Dermis lymphatic vessel endothelial cell (primary cell): ENCODE measurements at places on chromosomes 3 and 15. TPM values are rescaled to one million over a fixed set of nuclear protein-coding genes. Genes with fewer than 3 reads are reported as not detected.

The EIF4A2 gene
- 452 and 554 TPM in 2 replicates for total RNA-seq

The SLC27A2 gene
- total RNA-seq = 1.3 and 10.3 TPM in 2 replicates

The NSUN3 gene
- 18.0 and 20.9 TPM in 2 replicates for total RNA-seq

The WNT7A gene
- not detected in 2 replicates for total RNA-seq

The DISP2 gene
- under 0.01 and 0.09 TPM in 2 replicates for total RNA-seq

The PLA2G4E gene
- total RNA-seq = not detected in 2 replicates

The LRRC58 gene
- 11.1 and 13.0 TPM in 2 replicates for total RNA-seq

The RYR3 gene
- total RNA-seq = not detected in 2 replicates

The AP2M1 gene
- 468 and 497 TPM in 2 replicates for total RNA-seq

The MYO1E gene
- total RNA-seq = 19.0 and 44.1 TPM in 2 replicates

The TGM4 gene
- total RNA-seq = under 0.01 TPM in 1 of 2 replicates, not detected in the other

The ASB14 gene
- total RNA-seq = not detected in 2 replicates

The SLCO2A1 gene
- total RNA-seq = 6.7 and 9.0 TPM in 2 replicates

The ATP13A5 gene
- total RNA-seq = not detected in 2 replicates

The AP3B2 gene
- total RNA-seq = not detected in 2 replicates

The ITGA11 gene
- 9.8 and 13.9 TPM in 2 replicates for total RNA-seq

The NUP210 gene
- 0.22 and 0.43 TPM in 2 replicates for total RNA-seq

The ADAMTS9 gene
- 31.8 and 72.3 TPM in 2 replicates for total RNA-seq

The SLC2A2 gene
- not detected in 2 replicates for total RNA-seq

The PRR20G gene
- not detected in 2 replicates for total RNA-seq

The ARPIN gene
- 10.6 and 12.4 TPM in 2 replicates for total RNA-seq

The ZNF660 gene
- total RNA-seq = under 0.01 and 0.26 TPM in 2 replicates

The AGBL1 gene
- not detected in 2 replicates for total RNA-seq

The GALNT15 gene
- 41.0 and 82.4 TPM in 2 replicates for total RNA-seq

The AMIGO3 gene
- not detected in 2 replicates for total RNA-seq

The ZNF717 gene
- total RNA-seq = 6.8 and 10.5 TPM in 2 replicates

The SNX33 gene
- 12.5 and 16.2 TPM in 2 replicates for total RNA-seq

The PGBD4 gene
- 1.1 and 1.2 TPM in 2 replicates for total RNA-seq

The GOLGA6L7 gene
- total RNA-seq = not detected in 2 replicates

The FILIP1L gene
- 11.2 and 24.9 TPM in 2 replicates for total RNA-seq

The TOMM70 gene
- total RNA-seq = 26.3 and 36.9 TPM in 2 replicates

The SLC22A13 gene
- total RNA-seq = 0.09 and 0.11 TPM in 2 replicates

The ZSCAN29 gene
- 19.7 and 20.2 TPM in 2 replicates for total RNA-seq

The CDHR4 gene
- total RNA-seq = not detected in 2 replicates

The RTP2 gene
- total RNA-seq = not detected in 2 replicates

The STRIT1 gene
- total RNA-seq = not detected in 2 replicates

The KCNMB2 gene
- total RNA-seq = not detected in 2 replicates

The SCG5 gene
- total RNA-seq = 0.22 and 0.60 TPM in 2 replicates

The RTP3 gene
- total RNA-seq = not detected in 2 replicates

The PLSCR2 gene
- not detected in 2 replicates for total RNA-seq

The EEFSEC gene
- 2.1 and 2.3 TPM in 2 replicates for total RNA-seq

The GADL1 gene
- total RNA-seq = under 0.01 TPM in 1 of 2 replicates, not detected in the other

The SKOR1 gene
- total RNA-seq = 0.09 and 0.11 TPM in 2 replicates

The REC114 gene
- total RNA-seq = not detected in 2 replicates

The GP9 gene
- 0.11 TPM in 1 of 2 replicates, not detected in the other for total RNA-seq
